ENCODE measurements at places on chromosomes 6 and 20.

- DNase-seq = no peak
Measured at GRCh38 chr20:51854921-51855320, 52.6 kb upstream of the SALL4 start.

- no peak for DNase-seq
Measured at GRCh38 chr20:7856756-7857155, 83.5 kb downstream of the HAO1 start.

GRCh38 chr6:169989594-169989993, 238.2 kb downstream of the ERMARD start:
- no peak for DNase-seq

- DNase-seq = no peak
Measured at GRCh38 chr6:106630366-106630765, 988 bp downstream of the QRSL1 start.
